ENCODE measurements at places on chromosomes 1 and 21.

DNA sequence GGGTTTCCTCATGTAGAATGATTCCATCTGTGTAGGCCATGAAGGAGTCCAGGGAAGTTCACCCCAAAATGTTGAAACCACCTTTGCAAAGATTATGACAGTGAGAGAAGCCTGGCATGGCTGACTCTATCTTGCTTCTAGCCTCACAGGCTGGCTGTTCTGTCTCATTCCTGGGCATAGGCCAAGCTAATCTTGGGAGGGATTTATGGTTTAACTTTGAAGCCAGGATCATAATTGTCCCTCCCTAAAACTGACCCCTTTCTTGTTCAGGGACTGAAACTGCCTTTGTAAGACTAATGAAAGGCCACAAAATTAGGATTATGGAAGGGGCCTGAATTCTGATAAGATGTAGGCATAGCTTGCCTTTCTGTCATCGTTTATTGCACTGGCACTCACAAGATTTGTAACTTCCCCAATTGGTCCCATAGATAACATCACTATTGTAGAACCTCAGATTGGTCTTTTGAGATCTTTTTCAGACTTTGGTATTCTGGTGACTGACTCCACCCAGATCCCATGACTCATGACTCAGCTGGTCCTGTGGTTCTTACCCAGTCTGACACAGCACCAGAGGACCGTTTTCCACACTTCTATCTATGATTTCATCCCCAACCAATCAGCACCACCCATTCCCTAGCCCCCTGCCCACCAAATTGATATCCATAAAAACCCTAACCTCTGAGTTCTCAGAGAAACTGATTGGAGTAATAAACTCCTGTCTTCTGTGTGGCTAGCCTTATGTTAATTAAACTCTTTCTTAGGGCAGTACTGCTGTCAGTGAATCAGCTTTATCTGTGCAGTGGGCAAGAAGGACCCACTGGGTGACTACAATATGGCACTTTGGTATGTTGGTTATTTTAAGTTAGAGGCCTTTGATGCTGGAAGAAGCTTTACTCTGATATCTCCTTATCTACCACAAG, 13.6 kb upstream of the LAMTOR5 start:
- no peak for DNase-seq

DNA sequence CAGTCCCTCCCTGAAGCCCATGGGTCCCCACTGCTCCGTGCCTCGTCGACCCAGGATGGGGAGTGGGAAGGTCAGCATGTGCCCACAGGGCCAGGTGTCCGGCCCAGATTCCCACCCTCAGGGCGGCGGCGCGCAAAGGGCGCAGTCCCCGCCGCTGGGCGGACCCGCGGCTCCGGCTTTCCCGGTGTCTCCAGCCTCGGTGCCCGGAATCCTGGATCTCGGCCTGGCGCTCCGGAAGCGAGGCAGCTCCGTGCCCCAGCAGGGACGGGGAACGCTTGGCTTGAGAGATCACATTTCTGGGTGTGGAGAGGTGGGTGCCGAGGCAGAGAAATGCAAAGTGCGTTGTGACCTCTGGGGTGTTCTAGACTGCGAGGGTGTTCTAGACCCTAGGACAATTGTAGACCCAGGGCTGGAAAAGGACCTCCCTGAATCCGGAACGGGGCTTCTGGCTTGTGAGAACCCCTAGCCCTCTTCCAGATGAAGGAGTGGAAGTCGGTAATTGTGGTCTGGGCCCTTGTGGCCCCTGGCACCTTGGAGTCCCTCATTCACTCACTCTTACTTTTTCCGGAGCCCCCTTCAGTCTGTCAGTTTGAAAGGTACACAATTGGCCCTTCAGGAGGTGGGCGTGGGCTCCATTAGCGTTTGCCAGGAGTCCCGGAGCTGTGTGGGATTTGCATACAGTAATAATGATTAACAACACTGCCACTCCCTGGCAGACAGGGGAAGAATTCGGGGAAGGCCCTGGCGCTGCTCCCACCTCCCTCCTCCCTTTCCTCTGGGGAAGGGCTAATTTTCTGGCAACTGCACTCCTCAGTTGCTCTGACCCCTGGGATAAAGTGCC, 1.6 kb upstream of the KCND3 start:
- no peak for DNase-seq

DNA sequence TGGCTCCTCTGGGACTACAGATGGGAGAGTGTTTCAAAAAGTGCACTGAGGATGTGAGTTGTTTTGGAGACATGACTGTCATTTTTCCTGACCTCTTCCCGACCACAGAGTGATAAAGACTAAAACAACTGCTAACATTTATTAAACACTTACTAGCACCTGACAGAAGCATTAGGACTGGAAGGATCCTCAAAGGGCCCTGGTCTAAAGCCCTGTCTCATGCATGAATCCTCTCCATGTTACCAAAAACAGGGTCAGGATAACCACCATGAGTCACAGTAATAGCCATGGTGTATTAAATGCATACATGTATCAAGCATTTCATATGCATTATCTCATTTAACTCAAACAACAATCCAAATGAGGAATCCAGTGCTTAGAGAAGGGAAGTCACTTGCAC, 11.5 kb downstream of the CYB5RL start:
- no peak for DNase-seq

GRCh38 chr1:214022810-214023425, 35.1 kb downstream of the PROX1 start:
- no peak for DNase-seq

GRCh38 chr21:28280611-28281010, 712.1 kb downstream of the LTN1 start:
- DNase-seq = no peak

DNA sequence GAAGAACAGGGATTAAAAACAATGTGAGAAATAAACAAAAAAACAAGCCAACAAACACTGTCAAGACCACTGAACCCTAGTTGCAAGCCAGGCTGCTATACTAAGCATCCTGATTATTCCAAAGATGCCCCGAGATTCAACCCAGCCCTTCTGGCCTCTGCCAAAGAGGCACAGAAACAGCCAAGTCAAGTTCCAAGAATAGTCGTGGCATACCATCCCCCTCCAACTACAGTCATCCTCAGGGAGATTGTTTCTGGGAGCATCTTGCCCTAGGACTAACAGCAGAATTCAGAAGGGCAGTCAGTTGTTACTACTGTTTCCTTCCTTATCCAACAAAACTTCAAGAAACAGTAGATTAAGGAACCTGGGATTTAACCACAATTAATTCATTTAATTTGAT, 52.3 kb downstream of the ABL2 start:
- DNase-seq = no peak

GRCh38 chr1:164688791-164689190, 129.8 kb downstream of the PBX1 start:
- no peak for DNase-seq

- DNase-seq = no peak
Measured at GRCh38 chr1:47495176-47495713, 57.4 kb downstream of the FOXD2 start.

DNA sequence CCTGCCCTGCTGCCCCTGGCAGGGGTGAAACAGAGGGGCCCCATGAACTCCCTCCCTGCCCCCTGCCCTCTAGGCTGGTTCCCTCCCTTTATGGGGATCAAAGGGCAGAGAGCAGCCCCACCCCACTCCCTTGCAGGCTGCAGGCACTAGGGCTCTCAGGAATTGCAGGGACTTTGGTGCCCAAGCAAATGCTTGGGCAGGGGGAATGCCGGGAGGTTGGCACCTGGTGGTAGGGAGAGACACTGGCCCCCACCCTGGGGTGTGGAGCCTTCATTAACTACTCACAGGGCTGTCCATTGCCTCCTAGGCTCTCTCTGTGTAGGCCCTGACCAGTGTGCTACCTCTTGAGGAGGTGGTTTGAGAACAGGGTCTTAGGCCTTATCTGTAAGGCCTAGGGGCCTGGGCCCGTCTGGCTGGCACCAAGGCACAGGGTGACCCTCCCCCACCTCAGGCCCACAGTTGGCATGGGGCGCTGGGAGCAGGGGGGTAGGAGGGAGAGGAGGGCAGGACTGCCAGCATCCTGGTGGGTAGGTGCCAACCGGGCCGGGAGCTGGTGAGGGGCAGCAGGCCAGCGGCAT, 4.7 kb downstream of the ZBTB7B start:
- no peak for DNase-seq

- no peak for DNase-seq
Measured at GRCh38 chr1:15810073-15810472, 2.6 kb upstream of the UQCRHL start.

DNA sequence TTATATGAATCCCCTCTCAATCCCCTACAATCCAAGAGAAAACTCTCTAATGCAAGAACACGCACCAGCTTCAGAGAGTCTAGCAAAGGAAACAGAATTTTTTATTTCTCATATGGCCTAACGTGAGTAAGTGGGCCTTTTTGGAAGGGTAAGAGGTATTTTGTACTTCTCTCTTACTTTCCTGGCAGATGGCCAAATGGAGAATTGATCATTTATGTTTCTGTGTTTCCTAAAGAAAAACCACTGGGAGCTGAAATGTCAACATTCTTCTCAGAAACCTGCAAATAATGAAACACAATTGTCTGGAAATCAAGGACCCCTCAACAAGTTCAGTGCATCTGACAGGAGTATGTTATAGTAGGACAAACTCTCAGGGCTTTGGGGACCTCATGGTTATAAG, 176.4 kb upstream of the C8B start:
- no peak for DNase-seq

DNA sequence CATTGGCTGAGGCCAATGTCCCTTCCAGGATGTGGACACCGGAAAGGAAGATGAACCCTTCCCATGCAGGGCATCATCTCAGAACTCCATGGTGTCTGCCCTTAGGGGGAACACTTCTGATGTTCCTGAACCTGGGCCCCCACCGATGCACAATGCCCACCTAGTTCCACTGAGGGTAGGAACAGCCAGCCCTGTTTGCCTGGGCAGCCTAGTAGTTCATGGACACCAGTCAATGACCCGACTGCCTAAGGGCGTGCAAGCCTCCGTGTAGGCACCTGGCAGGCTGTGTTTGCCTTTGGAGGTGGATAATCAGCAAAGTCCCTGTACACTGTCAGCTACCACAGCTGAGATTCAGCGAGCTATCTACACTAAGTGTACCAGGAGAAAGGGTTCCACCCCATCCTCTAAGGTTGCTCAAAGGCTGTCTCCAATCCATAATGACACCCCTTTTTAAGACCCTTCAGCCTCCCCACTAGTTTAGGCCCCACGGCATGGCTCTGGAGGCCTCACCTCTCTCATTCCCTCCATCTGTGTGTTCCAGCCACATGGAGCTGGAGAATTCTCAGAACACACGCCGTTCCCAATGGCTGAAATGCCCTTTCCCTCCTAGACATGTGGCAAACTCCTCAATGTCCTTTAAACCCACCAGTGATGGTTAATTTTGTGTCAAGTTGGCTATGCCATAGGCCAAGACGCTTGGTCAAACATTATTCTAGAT, 124.8 kb upstream of the EDN2 start:
- no peak for DNase-seq

GRCh38 chr1:239717097-239717917, 330.9 kb downstream of the CHRM3 start:
- DNase-seq = no peak

- no peak for DNase-seq
Measured at GRCh38 chr1:36367066-36367465, 18.7 kb downstream of the STK40 start.

DNA sequence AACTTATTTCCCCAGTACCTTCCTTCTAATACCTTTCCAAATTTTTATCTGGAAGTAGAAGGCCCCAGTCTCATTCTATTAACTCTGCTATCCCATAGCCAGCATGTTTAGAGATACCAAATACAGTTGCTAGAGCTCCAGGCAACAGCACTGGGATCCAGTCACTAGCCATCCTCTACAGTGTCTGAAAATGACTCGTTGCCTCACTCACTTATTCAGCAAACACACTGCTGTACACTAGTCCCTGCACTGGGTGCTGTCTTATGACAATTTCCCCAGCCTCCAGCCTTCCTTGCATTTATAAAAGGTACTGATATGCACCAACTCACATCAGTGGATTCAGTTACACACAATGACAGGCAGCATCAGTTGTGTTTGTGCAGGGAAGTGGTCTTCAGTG, 179.0 kb downstream of the DSCAM start:
- no peak for DNase-seq

GRCh38 chr1:209455145-209455544, 128.4 kb upstream of the CAMK1G start:
- no peak for DNase-seq

DNA sequence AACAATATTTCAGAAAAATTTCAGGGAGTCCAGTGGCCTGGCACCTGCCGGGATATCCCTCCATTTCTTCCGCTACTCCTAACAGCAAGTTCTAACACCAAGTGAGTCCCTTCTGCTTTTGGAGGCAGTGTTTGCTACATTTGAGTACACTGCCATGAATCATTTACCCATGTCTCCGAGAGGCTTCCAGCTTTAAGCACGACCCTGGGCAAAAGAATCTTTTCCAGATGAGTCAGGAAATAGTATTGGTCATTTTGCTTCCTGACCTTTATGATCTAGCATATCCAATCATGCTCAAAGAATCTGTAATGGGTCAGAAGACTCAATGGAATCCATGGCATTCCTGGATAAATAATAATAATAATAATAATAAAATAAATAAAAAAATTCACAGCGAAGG, 60.7 kb upstream of the FMN2 start:
- no peak for DNase-seq

GRCh38 chr1:4060850-4061249, 160.8 kb upstream of the C1orf174 start:
- no peak for DNase-seq

- DNase-seq = no peak
Measured at GRCh38 chr1:240293706-240294105, 202.0 kb downstream of the FMN2 start.

- no peak for DNase-seq
Measured at GRCh38 chr21:22758478-22758877, 1760.3 kb downstream of the NCAM2 start.

DNA sequence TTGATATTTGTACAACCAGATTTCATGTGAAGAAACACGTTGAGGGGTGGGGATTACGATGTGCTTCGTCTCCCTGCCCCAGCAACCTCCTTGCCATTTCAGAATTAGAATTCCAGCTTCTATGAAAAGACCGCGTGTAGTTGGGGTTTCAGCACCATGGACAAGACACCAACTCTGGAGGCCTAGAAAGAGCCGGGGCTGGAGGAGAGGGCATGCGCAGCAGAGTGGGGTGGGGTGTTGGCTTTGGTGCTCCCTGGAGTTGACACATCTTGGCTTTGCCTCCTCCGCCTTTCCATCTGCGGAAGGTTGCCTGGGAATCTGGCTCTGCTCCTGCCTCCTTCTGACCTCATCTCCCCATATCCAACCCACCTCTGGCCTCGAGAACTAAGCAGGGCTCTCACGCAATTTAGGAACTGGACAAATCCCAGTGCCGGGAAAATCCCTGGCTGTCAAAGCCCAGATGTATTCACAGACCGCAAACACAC, 11.8 kb downstream of the HTR6 start:
- no peak for DNase-seq
